ENCODE measurements at places on chromosomes 2 and 18. TPM values are rescaled to one million over a fixed set of nuclear protein-coding genes. Genes with fewer than 3 reads are reported as not detected.

TYW5 gene
- 8.9 TPM for total RNA-seq

CXCR4 gene
- 52.4 TPM for total RNA-seq

FABP1 gene
- not detected for total RNA-seq

DNAH7 gene
- 0.05 TPM for total RNA-seq

ZAP70 gene
- not detected for total RNA-seq

ALPI gene
- total RNA-seq = not detected

MC2R gene
- total RNA-seq = not detected

TTN gene
- total RNA-seq = 0.49 TPM

CRYGD gene
- total RNA-seq = not detected

FAM228B gene
- total RNA-seq = 8.3 TPM

MERTK gene
- 37.3 TPM for total RNA-seq

C2orf92 gene
- 4.2 TPM for total RNA-seq

REG1B gene
- total RNA-seq = not detected

INPP5D gene
- 43.3 TPM for total RNA-seq

ITGB6 gene
- total RNA-seq = not detected

BUB1 gene
- total RNA-seq = 66.4 TPM

POTEC gene
- not detected for total RNA-seq

STEAP3 gene
- 17.4 TPM for total RNA-seq

POTEI gene
- 0.16 TPM for total RNA-seq

MC5R gene
- not detected for total RNA-seq

PTCD3 gene
- 96.0 TPM for total RNA-seq

CLIP4 gene
- total RNA-seq = 21.7 TPM

UPP2 gene
- not detected for total RNA-seq

CHST9 gene
- total RNA-seq = not detected

PIAS2 gene
- total RNA-seq = 27.7 TPM

MEIS1 gene
- total RNA-seq = 26.5 TPM

ZNF521 gene
- 166 TPM for total RNA-seq

TAF4B gene
- total RNA-seq = 1.2 TPM

KIF5C gene
- total RNA-seq = 0.21 TPM

PSMA8 gene
- total RNA-seq = not detected

MATN3 gene
- 3.4 TPM for total RNA-seq

GPR39 gene
- 0.20 TPM for total RNA-seq

GTF3C2 gene
- total RNA-seq = 57.4 TPM

SERPINB12 gene
- total RNA-seq = not detected

C2orf72 gene
- total RNA-seq = 0.11 TPM
